GM20000 (cell line): ENCODE measurements at places on chromosomes 5 and 9.

GRCh38 chr9:133160742-133161546 is 2.8 kb downstream of the GBGT1 start:
- peak; percentile 82 for DNase-seq

GRCh38 chr9:121222524-121223171 is 21.0 kb upstream of the RAB14 start:
- no peak for DNase-seq

GRCh38 chr5:44454002-44454401 is 64.8 kb upstream of the FGF10 start:
- no peak for DNase-seq

- peak; percentile 74 for DNase-seq
Measured at GRCh38 chr5:138032028-138032571, 779 bp downstream of the FAM13B start.

- DNase-seq, result no peak
Measured at GRCh38 chr5:120236360-120236759, 227.7 kb upstream of the PRR16 start.

- no peak for DNase-seq
Measured at GRCh38 chr5:171848486-171848885, 62.9 kb downstream of the SMIM23 start.
